ENCODE measurements at places on chromosomes 11 and 22.

DNA sequence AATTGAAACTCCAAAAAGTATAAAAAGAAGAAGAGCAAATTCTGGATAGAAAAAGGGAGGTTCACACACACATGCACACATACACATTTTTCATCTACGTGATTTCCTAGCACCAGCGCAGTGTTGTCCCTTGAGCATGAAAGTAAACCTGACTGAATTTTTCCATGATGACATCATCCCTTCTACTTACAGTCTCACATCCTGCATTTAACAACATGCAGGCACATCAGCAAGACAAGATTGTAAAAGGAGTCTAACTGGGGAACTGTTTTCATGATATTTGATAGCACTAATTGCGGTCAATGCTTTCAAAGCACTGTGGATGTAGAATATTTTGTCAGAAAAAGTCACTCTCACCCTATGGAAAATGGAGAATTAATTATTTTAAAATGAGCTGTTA lies 36.6 kb downstream of the GAS2 start:
- DNase-seq: peak; percentile 46

GRCh38 chr11:65556470-65557279 lies 1.5 kb downstream of the LTBP3 start:
- no peak for DNase-seq

DNA sequence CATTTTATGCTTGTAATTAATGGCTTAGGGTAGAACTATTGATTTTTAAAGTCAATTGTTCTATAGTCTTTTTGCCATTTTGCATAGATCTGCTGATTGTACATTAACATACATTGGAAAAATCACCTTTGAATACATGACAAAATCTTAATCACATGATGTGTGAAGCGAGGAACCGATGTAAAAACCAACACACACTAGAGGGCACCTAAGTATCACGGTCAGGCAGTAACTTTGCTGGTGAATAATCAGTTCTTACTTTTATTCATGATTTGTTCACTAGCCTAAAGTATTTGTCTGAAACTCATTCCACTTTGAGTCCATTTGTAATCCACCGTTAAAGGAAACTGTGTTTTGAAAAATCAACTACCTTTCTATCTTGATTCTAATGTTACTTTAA lies 28.2 kb downstream of the JHY start:
- DNase-seq: no peak

GRCh38 chr22:38223289-38223960 lies 21.6 kb downstream of the MAFF start:
- no peak for DNase-seq

GRCh38 chr11:44834846-44835245 lies 108.1 kb downstream of the TSPAN18 start:
- no peak for DNase-seq
